WTC11 (cell line): ENCODE measurements at places on chromosomes 5 and 9.

- no peak for DNase-seq
These were observed 37.8 kb upstream of the UNC5A start for GRCh38 chr5:176772271-176773210.

GRCh38 chr9:21450733-21451394 is 10.6 kb downstream of the IFNA1 start:
- DNase-seq: no peak

DNA sequence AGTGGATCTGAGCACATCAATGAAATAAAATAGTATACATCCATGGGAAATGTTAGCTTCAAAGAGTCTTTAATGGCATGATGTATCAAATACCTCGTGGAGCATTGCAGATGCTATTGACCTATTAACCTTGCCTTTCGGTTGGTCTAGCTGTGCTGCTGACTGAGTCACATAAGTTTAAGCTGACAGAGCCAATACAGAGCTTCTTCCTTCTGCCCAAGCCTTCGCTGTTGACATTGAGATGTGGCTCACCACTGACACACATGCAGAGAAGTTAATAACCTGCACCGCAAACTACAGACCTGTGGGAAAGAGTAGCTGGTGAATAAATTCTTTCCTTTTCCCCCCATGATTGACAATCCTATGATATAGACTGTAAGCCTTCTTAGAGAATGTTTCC is 78.2 kb downstream of the LURAP1L start:
- no peak for DNase-seq

DNA sequence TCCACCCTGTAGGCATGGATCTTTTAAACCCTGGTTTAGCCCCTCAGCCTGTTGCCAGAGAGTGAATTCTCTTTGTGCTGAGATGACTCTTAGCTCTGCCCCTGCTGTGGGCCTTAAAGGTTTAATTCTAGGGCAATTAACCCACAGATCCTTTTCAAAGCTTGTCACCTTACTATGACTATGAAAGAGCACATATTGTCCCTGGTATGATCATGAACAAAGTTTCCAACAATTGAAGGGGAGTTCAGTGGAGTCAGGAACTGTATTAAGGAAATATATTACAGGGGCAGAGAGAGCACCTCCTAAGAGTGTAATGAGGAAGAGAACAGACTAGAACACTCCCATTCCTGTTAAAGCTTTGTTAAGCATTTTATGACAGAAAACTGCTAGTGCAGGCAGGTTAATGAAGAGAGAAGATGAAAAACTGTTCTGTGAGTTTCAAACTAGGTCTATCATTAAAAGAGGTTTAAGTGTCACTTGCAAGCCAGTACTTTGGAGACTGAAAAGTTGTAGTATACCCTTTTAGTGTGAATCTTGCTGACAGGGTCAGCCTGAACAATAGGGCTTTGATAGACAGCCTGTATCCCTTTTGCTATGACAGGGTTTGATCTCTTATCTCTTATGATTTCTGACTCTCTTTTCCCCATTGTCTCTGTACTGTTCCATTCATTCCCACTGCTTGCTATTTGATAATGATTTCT is 104.2 kb upstream of the ELL2 start:
- no peak for DNase-seq
